ENCODE measurements at places on chromosomes 3 and 15.

DNA sequence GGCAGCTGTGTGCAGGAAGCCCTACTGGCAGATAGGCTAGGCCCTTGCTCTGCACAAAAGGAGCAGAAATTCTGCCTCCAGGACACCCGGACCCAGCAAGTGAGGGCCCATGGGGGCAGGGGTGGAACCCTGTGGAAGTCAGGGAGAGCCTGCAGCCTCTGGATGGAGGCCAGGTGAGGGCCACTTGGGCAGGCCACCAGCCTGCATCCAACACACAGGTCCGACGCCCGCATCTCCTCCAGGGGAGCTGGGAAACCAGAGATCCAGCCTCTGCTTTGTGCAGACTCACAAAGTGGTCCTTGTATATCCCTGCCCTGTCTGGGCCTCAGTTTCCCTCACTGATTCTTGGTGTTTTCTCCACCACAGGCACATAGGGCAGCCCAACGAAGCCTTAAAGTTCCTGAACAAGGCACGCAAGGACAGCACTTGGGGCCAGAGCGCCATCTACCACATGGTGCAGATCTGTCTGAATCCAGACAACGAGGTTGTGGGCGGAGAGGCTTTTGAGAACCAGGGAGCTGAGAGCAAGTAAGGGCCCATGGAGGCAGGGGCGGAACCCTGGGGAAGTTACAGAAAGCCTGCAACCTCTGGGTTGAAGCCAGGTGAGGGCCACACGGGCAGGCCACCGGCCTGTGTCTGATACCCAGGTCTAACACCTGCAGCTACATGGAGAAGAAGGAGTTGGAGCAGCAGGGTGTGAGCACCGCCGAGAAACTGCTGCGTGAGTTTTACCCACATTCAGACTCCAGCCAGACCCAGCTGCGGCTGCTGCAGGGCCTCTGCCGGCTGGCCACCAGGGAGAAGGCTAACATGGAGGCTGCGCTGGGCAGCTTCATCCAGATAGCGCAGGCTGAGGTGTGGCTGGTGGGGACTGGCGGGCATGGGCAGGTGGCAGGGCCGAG is 16.6 kb downstream of the CSRNP1 start:
- no peak for ATAC-seq

GRCh38 chr3:23172059-23172458 is 31.1 kb upstream of the UBE2E2 start:
- no peak for ATAC-seq

DNA sequence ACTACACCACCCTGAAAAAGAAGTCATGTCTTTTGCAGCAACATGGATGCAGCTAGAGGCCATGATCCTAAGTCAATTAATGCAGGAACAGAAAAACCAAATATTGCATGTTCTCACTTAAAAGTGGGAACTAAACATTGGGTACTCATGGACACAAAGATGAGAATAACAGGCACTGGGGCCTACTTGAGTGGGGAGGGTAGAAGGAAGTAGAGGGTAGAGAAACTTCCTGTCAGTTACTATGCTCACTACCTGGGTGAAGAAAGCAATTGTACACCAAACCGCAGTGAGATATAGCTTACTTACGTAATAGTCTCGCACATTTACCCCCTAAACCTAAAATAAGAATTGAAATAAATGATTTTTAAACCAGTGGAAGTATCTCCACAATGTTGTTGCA is 480.5 kb upstream of the ARRDC4 start:
- ATAC-seq = no peak

DNA sequence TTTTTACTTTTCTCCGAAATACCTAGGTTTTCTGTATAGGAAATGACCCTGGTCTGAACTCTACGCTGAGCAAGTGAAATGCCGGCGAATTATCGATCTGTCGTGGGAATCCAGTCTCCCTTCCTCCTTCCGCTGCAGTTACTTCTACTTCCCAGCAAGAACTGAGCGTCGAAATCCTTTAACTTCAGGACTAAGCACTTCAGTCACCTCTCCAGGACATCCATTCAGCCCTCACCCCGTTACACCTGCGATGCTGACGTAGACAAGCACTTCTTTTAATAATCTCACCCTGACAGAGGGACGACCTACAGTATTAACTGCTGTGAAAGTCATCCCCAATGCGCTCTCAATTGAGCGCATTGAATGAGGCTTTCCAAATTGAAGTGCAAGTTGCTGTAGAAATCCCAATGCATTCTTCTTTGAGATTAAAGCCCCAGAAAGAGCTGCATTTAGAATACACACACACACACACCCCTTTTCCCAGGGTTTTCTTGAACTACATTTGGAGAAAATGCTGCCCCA is 1.3 kb downstream of the TOP2B start:
- no peak for ATAC-seq

DNA sequence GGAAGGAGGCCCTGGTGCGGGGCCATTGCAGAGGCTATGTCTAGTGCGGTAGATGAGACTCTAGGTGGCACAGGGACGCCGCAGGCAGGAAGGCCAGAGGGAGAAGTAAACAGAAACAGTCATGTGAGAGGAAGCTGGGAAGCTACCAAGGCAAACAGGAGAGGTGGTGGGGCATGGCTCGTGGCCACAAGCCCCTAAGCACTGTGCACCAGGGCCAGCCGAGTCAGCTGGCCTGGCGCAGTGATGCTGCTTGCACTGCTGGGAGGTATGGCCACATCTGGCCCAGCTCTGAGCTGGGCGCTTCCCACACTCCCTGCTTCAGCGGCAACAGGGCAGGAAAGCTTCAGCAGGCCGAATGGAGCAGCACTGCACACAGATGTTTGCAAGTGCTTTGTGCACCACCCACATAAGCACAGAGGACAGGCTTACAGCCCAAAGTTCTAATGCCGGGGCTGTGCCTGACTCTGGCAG is 76.6 kb downstream of the SRGAP3 start:
- ATAC-seq = peak; percentile 11

DNA sequence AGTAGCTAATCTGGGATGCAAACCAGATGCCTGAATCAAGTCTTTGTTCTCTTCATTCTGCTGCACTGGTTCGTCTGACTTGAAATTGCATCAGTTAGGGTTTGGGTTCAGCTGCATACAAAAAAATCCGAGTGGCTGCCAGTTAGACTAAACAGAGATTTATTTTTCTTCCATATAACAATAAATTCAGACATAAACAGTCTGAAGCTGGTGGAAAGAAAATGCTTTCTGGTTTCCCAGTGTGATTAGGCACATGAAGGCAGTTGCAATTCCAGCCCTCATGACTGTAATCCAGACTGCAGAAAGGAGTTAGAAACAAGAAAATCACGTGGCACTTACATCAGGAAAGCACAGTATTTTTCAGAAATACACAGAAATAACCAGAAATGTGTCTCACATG is 930.7 kb downstream of the MCTP2 start:
- ATAC-seq = no peak

- ATAC-seq = no peak
These were observed 15.8 kb downstream of the SOX2 start for GRCh38 chr3:181727341-181728032.

DNA sequence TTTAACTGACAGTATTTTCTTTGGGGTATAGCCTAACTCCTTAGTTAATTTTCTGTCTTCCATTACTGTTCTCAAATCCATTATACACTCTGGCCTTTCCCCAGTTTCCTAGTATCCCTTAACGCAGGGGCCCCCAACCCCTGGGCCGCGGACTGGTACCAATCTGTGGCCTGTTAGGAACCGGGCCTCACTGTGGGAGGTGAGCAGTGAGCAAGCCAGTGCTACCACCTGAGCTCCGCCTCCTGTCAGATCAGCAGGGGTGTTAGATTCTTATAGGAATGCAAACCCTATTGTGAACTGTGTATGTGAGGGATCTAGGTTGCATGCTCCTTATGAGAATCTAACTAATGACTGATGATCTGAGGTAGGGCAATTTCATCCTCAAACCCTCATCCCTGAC is 75.1 kb downstream of the DOCK3 start:
- ATAC-seq = no peak

DNA sequence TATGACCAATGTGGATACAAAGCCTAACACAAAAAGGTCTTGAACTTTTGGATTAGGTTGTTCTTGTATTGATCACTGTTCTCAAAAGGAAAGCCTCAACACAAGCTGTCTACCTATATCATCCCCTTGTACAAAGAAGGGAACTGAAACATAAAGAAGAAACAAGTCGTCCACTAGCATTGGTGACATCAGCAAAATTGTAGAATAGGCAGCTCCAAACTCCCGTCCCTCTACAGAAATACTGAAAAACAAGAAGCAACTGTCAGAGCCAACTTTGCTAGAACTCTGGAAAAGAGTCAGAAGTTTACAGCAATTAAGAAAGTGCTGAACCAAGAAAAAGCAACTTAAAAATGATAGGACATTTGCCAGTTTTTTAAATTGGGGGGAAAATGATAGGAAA is 7.5 kb upstream of the NR1I2 start:
- ATAC-seq = no peak

DNA sequence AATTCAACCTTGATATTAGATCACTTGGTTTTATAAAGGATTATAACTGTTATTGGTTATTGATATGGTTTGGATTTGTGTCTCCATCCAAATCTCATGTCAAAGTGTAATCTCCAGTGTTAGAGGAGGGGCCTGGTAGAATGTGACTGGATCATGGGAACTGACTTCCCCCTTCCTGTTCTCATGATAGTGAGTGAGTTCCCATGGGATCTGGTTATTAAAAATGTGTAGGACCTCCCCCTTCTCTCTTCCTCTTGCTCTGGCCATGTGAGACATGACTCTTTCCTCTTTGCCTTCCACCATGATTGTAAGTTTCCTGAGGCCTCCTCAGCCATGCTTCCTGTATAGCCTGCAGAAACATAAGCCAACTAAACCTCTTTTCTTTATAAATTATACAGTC is 136.0 kb upstream of the UBE2E2 start:
- ATAC-seq = no peak

GRCh38 chr15:63502843-63503738 is 1.3 kb upstream of the USP3 start:
- ATAC-seq = peak; percentile 53

GRCh38 chr3:183576487-183577107 is 21.1 kb upstream of the KLHL6 start:
- no peak for ATAC-seq

GRCh38 chr3:112984485-112984884 is 6.3 kb upstream of the GTPBP8 start:
- ATAC-seq = no peak

- ATAC-seq = no peak
These were observed 1565.1 kb downstream of the SI start for GRCh38 chr3:163513149-163513657.

DNA sequence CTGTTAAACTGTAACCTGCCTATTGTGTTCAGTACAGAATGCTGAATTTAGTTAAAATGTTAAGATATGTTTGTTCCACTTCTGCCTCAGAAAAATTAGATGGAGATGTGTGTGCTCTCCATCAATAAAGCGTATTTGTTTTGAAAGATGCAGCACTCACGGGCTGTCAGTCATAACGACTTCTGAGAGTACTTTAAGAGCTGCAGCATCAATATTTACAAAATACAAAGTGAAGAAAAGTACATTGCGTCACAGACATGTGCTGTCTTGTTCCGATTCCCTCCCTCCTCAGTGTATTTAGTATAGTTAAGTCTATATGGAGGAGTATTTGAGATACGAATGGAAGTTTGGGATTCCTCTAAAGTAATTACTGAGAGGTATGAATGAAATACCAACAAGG is 166.6 kb downstream of the BBX start:
- ATAC-seq = no peak

GRCh38 chr3:174776636-174777035 is 82.5 kb upstream of the NAALADL2 start:
- ATAC-seq = no peak

- no peak for ATAC-seq
These were observed 858 bp upstream of the SACM1L start for GRCh38 chr3:45688194-45688881.

GRCh38 chr3:149654188-149654601 is 3.6 kb downstream of the WWTR1 start:
- ATAC-seq = peak; percentile 43

- no peak for ATAC-seq
These were observed 34.1 kb downstream of the ACP3 start for GRCh38 chr3:132351222-132351806.

Measured in esophagus mucosa (tissue), 1 donor.